ENCODE measurements at places on chromosomes 6 and 20. TPM values are rescaled to one million over a fixed set of nuclear protein-coding genes. Genes with fewer than 3 reads are reported as not detected.

Gene DLL1
- total RNA-seq, result 2.2 TPM

Gene PCSK2
- total RNA-seq, result not detected

Gene RWDD1
- 13.0 TPM for total RNA-seq

Gene HLA-DQB1
- not detected for total RNA-seq

Gene CENPW
- total RNA-seq, result 17.5 TPM

Gene RRAGD
- 0.49 TPM for total RNA-seq

Gene IPCEF1
- total RNA-seq, result 0.32 TPM

Gene TCF15
- total RNA-seq, result 3.7 TPM

Gene ABHD16B
- not detected for total RNA-seq

Gene OPN5
- total RNA-seq, result not detected

Gene GPR6
- total RNA-seq, result not detected

Gene KLC4
- total RNA-seq, result 14.2 TPM

Gene NR2E1
- total RNA-seq, result not detected

Gene TRAPPC3L
- under 0.01 TPM for total RNA-seq

Gene SIM1
- total RNA-seq, result not detected
